ENCODE measurements at places on chromosomes 13 and 19. TPM values are rescaled to one million over a fixed set of nuclear protein-coding genes. Genes with fewer than 3 reads are reported as not detected.

The DLL3 gene
- total RNA-seq = 0.30 TPM

The CACNG6 gene
- not detected for total RNA-seq

DNA sequence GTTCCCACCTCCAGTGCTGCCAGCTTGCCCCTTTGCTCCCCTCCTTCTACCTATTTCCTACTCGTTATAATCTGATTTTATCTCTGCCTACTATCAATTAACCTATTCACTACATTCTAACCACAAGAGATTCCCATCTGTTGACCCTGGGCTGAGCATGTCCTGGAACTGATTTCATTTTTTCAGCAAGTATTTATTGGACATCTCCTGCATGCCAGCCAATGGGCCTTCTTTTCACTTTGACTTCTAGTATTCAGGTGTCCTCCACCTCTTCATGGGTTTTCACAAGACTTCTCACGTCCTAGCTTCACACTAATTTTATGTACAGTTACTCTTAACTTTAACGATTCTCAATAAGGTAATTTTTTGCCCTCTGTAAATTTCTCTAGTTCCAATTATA, 282.7 kb upstream of the KLHL1 start:
- DNase-seq = no peak

DNA sequence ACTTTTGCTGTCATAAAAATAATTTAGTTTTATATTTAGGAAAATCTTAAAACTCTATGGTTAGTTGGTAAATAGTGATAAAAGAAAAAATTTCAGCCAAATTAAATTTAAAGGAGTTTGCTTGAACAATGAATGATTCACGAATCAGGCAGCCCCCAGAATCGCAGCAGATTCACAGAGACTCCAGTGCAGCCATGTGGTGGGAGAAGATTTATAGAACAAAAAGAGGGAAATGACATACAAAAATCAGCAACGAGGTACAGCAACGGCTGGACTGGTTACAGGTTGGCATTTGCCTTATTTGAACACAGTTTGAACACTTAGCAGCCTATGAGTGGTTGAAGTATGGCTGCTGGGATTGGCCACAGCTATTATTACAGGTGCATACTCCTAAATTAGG, 96.4 kb upstream of the MYCBP2 start:
- no peak for DNase-seq

GRCh38 chr13:98889419-98890085, 88.3 kb downstream of the DOCK9 start:
- no peak for DNase-seq
